ENCODE measurements at places on chromosomes 12 and 14. TPM values are rescaled to one million over a fixed set of nuclear protein-coding genes. Genes with fewer than 3 reads are reported as not detected.

GYS2 gene
- not detected for total RNA-seq

KCNK13 gene
- total RNA-seq, result 0.14 TPM

C3AR1 gene
- total RNA-seq, result 4.2 TPM

WSCD2 gene
- total RNA-seq, result 3.3 TPM

SLC16A7 gene
- 32.4 TPM for total RNA-seq

DAAM1 gene
- total RNA-seq, result 40.0 TPM

PITPNM2 gene
- 6.8 TPM for total RNA-seq

ACOT2 gene
- 25.4 TPM for total RNA-seq
